ENCODE measurements at places on chromosomes 7 and 10. TPM values are rescaled to one million over a fixed set of nuclear protein-coding genes. Genes with fewer than 3 reads are reported as not detected.

CABCOCO1 gene
- not detected for total RNA-seq

ACBD5 gene
- 20.0 TPM for total RNA-seq

DNA sequence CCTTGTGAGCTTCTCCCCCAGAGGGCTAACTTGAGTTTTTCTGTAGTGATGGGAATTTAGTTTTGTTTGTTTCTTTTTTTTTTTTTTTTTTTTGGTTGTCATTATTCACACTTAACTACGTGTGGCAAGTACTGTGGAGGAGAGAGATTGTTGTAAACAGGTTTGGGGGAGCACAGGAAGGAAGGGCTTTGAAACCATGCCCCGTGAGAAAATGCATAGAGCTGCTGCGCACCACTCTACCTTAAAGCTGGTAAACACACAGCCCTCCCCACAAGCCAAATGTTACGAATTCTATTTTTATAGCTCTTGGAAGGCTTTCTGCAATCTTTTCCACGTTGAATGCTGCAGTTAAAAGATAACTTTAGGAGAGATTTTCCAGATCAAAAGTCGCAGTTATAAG lies 76.2 kb downstream of the ZNF22 start:
- DNase-seq: no peak

MRLN gene
- total RNA-seq: not detected

CSTF2T gene
- 20.9 TPM for total RNA-seq

GRCh38 chr10:43235070-43235900 lies 31.6 kb downstream of the RASGEF1A start:
- DNase-seq: no peak

ANKMY2 gene
- total RNA-seq: 15.3 TPM

PGAM2 gene
- 0.98 TPM for total RNA-seq

- DNase-seq: no peak
Observed at GRCh38 chr10:95513941-95514392, 47.2 kb downstream of the SORBS1 start.

DNA sequence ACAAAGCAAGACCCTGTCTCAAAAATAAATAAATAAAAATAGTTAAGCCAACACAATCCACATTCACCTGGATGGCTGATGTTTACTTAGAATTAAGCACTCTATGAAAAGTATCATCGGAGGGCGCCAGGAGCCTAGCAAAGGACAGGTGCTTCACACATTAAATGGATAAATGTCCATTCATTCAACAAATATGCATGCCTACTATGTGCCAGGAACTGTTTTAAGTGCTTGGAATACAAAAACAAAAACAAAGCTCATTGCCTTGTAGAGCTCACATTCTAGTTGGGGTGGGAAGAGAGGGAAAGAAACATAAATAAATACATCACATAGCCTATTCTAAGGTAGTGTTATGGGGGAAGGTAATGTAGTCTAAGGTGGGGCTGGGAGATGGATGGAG lies 4.1 kb downstream of the BAIAP2L1 start:
- no peak for DNase-seq

DNA sequence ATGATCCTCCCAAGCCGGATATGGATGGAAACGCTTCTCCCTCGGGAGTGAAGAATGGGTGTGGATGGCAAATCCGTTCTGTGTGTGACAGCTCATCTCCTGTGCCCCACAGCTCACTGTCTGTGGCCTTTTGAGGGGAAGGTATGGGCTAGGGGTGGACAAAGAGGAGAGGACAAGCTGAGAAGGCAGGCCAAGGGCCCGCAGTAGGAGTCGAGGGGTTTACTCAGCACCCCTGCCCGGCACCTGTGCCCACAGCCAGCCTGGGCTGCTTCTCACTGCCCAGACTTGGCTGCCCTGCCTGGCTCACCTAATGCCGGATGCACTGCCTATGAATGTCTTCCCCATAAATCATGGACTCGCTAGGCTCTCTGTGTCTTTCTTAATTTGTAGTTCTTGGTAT lies 503.8 kb downstream of the TCERG1L start:
- DNase-seq: no peak

- no peak for DNase-seq
Observed at GRCh38 chr7:42035210-42035609, 201.8 kb downstream of the GLI3 start.

LIPA gene
- 57.9 TPM for total RNA-seq
